Activated gamma-delta T cell treated with Interleukin-2 at 50 U/mL for 16 hours (primary cell): ENCODE measurements at places on chromosomes 12 and 14.
A peak's percentile ranks its signal among the peaks of the same experiment; 100 is the strongest.

DNA sequence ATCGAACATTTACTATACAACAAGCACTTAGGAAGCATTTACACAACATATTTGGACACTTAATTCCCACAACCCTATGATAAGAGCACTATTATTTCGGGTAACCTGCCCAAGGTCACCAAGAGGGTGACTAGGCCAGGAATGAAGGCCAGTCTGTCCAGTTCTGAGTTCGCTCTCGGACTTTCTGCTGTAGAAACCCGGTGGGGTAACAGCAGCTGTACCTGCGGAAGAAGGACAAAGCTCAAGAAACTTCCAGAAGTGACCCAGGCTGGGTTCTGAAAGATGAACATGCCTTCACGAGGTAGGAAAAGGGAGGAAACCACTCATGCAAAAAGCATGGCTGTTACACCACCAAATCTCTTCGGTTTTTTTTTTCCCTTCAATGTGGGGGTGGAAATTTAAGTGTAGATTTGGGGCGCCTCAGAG lies 10.8 kb downstream of the PLA2G1B start:
- DNase-seq: no peak

- DNase-seq: no peak
Measured at GRCh38 chr14:98118749-98119148, 1153.2 kb downstream of the BCL11B start.

DNA sequence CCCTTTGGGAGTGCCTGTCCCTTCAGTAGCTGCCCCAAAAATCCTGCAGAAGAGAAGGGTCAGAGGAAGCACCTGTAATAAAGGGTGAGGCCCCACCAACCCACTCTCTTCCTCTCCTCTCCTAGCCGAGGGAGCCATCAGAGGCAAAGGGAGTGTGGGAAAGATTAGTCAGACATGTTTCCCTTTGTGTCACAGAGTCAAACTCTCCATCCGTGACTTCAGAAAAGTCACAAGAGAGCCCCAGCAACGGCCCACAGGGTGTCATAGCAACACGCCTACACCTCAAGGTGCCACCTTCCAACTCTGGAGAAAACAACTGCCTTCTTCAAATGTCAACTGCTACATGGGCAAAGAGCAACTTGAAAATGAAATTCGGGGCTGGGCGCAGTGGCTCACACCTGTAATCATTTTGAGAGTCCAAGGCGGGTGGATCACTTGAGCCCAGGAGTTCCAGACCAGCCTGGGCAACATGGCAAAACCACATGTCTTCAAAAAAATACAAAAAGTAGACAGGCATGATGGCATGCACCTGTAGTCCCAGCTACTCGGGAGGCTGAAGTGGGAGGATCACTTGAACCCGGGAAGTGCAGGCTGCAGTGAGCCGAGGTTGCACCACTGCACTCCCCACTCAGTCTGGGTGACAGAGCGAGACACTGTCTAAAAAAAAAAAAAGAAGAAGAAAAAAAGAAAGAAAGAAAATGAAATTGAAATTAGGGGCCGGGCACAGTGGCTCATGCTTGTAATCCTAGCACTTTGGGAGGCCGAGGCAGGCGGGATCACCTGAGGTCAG lies 17.7 kb upstream of the CD27 start:
- peak; percentile 81 for DNase-seq

GRCh38 chr14:32509632-32510187 lies 180.6 kb downstream of the AKAP6 start:
- DNase-seq: no peak

GRCh38 chr12:124490584-124491305 lies 76.7 kb downstream of the NCOR2 start:
- DNase-seq: no peak

- no peak for DNase-seq
Measured at GRCh38 chr14:82855912-82856391, 1322.3 kb upstream of the SEL1L start.

- no peak for DNase-seq
Measured at GRCh38 chr14:65419593-65420252, 7.2 kb downstream of the FUT8 start.

GRCh38 chr14:62006116-62006731 lies 244.0 kb downstream of the SNAPC1 start:
- DNase-seq: no peak

DNA sequence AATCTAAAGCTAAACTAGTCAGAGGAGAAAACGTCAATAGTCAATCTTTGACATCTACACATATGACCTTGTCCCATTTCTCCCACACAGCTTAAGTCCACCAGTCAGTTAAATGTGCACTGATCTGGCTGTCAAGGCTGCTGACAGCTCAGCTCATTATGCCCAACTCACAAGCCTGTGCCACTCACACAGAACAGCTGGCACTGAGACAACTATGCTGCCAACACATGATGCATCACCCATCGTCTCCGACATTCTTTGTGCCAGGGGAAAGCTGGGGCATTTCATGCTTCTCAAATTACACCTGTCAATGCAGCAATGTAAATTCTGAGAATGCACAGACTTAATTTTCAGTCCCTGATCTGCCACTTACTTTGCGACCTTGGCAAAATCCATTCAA lies 25.3 kb downstream of the GNS start:
- DNase-seq: no peak

DNA sequence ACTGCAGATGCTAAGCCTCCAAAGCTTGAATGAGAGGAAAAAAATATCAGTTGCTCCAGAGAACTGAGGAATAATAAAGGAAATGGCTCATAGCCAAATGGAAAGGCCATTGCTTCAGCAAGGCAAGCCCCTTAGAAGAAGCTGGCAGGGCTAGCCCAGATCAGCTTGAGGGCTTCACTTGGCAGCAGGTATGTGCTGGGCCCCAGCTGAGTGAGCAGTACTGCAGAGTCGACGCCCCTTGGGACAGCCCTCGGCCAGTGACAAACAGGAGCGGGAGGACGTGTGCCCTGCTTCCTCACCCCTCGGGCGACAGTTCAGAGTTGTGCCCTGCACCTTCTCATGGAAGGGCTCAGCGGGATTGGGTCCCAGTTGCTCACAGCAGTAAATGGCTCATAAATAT lies 1031.2 kb upstream of the TMEM132C start:
- no peak for DNase-seq

DNA sequence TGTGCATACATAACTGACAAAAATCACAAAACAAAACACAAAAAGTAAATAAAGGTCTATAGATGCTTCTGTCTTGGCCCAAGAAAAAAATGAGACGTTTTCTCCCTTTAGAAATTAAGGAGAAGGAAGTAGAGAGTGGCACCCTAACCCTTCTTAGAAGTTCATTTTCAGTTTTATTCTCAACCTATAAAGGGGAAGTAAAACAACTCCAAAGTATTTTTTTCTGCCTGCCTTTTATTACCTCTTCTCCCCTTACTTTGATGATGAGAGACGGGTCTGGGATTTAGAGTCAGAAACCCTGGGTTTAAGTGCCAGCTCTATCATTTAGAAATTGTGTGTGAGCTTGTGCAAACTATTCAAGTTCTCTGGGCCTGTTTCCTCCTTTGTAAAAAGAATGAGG lies 2.8 kb downstream of the PRIM1 start:
- DNase-seq: no peak

GRCh38 chr14:59126714-59127436 lies 61.6 kb upstream of the DAAM1 start:
- DNase-seq: peak; percentile 10

- DNase-seq: no peak
Measured at GRCh38 chr14:49769581-49770211, 1.7 kb downstream of the KLHDC2 start.

DNA sequence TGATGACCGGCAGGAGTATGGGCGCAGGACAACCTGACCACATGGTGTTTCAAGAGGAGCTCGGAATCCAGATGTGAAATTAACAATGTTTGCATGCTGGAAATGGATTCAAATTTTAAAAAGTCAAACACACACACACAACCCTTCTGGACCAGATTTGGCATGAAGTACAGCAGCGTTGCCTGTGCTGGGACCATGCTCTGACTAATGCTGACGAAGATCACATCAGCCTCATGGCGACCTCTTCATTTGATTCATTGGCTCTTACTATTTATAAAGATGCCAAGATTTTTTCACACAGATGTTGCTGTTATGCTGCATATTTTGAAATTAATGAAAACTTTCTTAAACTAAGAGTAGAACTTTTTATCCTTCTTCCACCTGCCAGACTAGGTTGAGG lies 926.6 kb upstream of the TMEM132C start:
- no peak for DNase-seq

DNA sequence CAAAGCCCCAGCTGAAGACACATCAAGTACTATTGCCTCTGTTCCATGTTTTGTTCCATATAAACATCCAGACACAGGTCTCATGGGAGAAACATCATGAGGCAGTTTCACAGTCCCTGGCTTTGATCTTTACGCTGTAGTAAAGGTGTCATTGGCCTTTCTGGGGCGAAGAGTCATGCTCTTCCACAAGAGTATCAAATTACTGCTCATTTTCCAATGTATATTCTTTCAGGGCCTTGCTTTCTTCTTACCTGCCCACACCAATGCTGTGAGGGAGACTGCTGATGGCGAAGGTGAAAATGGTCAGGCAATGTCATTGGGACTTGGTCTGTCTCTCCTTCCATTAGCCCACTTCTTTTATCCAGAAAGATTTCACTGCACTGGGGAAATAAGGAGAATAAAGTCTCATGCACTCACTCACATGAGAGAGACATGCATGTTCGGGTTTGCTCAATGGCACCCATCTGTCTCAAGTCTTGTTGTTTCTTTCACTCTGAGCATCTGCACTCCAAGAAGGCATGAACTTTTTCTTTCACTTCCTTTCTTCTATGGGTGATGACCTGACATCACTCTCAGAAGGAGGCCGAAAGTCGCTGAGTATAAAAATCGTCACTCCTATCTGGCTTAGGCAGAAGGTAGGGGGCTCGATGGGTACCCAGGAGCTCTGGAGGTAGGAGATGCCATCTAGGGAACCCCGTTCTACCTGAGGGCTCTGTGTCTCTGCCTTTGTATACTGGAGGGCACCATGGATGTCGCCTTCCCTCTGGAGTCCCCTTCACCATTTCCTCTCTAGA lies 1.3 kb upstream of the JDP2 start:
- no peak for DNase-seq

DNA sequence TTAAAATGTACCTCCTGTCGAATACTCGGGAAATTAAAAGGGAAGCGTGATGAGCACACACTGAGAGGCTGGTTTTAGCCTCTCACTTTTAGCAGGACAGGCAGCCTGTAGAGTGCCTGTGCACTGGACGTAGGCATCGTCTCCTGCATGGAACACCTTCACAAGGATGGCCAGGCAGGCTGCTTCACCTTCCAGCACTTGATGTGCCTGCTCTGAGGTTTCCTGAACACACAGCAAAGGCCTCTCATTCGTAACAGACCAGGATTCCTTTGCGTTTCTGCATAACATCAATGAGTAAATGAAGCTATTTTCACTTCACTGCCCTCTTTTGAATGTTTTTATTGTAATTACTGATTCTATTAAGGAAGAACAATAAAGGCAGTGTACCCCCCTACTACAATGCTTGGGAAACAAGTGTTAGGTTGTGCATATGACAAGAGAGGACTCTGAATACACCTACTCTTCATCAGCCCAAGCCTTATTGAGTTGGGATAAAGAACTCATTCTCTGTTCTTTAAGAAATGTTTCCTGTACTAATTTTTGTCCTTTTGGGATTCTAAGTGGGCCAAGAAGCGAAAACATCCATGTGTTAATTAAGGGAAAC lies 1077.6 kb upstream of the FOXG1 start:
- DNase-seq: no peak

- no peak for DNase-seq
Measured at GRCh38 chr12:43151441-43151981, 400.5 kb downstream of the ADAMTS20 start.

DNA sequence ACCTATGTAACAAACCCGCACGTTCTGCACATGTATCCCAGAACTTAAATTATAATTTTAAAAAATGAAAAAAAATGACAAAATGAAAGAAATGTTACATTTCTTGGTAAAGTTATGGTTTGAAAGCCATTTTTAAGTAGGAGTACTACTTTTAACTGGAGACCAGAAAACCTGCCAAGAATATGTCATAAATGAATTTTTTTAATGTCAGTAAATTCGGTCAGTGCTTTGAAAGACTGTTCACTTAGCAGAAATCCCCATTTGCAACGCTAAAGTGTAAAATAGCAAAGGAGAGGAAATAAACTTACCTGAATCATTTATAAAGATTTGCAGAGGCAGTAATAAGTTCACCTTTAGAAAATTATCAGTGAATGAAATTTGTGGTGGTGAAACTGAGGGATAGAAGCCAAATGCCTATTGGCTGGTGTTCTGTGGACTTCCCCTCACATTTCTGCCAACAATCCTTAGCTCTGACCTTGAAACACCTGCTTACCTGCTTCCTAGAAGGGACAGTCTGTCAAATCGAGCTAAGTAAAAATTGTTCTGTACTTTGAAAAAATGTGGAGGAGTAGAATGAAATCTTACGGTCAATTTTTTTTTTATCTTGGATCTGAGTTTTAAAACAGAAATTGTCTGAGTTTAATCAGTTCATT lies 714.2 kb downstream of the SLC6A15 start:
- DNase-seq: no peak

DNA sequence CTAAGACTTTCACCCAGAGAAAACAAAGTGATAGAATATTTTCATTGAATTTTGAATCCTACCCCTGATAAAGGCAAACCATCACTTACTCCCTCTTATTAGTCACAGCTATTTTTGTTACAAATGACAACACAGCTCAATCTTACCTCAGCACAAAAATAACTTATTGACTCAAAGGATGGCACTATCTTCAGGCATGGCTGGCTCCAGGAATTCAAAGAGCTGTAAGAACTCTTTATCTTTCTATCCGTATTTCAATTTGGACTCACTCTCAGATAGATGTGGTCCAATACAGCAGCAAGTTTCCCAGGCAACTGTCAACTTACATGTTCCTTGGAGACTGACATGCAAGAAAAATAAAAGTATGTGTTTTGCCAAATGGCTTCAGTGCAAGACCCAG lies 709.4 kb upstream of the MDGA2 start:
- DNase-seq: no peak

DNA sequence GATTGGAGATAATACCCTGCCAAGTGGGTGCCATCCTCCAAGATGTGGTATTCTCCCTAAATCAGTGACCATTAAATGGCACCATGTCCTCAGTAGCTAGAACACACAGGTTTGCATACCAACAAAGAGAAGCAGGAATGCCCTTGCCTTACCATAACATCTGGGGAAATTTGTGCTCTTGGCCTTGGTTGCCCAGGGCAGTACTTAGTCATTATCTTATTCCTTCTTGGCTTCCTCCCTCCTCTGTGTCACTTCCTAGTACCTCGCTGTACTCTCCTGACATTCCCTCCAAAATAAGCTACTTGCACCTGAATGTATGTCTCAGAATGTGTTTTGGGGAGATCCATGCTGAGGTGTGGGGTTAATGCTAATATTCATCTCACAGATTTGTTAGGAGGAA lies 43.4 kb downstream of the GPR65 start:
- no peak for DNase-seq
